ENCODE measurements at places on chromosomes 1 and 21. TPM values are rescaled to one million over a fixed set of nuclear protein-coding genes. Genes with fewer than 3 reads are reported as not detected.

RAP1GAP gene
- 14.5 TPM for total RNA-seq

ATP1A2 gene
- 0.07 TPM for total RNA-seq

LIN28A gene
- not detected for total RNA-seq

LRRC3 gene
- 2.0 TPM for total RNA-seq

Measured in A549 treated with GW870086 at 1 μM for 4 hours (cell line).